Adrenal gland (tissue), 19 donors: ENCODE measurements at places on chromosomes 16 and 17.

DNA sequence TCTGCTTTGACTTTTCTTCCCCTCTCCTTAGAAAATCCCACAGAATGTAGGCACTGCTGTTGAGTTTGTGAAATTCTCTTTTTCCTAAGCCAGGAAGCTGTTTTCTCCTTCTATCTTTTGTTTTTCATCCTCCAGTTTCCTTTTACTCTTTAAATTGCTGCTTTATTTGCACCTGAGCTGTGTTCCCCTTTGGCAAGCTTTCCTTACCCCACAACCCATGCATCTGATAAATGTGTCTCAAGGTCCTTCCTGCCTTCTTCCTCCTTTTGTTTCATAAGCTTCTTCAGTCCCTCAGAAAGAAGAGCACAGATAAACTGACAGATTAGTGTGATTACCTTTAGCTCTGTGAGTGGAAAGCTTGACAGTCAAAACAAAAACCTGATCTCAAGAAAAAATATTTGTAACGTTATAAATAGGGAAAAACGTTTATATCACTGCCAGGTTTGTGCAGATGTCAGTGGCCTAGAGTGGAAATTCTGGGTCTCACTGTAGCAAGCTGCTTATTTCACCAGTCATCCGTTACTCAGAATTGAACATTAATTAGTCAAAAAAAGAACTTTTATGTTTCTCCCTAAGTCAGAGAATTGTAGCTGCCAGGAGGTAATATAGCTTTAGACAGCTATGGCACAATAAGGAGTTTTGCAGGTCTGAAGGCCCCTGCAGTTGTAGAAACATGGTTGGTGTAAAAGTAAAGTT is 23.6 kb downstream of the GSDMB start:
- DNase-seq: no peak

DNA sequence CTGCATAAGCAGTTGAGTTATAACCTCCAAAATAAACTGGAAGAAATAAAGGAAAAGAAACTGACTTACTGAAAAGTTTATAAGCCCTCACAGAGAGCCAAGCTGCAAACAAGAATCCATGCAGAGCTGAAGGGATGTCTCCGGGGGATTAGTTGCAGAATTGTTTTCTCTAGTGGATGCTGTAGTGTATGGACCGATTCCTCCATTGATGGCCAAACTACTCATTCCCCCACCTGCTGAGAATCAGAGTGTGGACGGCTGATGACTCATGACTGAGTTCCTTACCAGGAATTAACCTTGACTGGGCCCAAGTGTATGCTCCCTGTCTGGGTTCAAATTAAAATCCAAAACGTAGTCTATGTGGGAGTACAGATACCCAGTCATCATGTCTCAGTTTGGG is 93.9 kb upstream of the CDH8 start:
- no peak for DNase-seq

- no peak for DNase-seq
Measured at GRCh38 chr17:9900784-9901183, 4.3 kb downstream of the RCVRN start.

DNA sequence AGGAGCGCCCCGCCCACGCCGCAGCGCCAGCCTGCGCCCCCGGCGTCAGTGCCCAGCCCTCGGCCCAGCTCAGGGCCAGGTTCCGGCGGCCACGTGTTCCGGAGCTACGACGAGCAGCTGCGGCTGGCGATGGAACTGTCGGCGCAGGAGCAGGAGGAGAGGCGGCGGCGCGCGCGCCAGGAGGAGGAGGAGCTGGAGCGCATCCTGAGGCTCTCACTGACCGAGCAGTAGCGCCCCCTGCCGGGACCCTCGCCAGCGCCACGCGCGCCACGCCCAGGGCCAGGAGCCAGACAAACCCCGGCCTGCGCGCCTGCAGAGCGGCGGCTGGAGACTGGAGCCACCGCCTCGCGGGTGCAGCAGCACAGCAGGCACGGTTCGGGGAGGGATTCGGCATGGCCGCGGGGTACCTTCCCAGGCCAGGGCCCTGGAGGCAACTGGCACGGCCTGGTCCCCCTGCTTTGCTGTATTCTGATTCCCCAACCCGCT is 9.3 kb downstream of the CORO6 start:
- DNase-seq: peak; percentile 98

DNA sequence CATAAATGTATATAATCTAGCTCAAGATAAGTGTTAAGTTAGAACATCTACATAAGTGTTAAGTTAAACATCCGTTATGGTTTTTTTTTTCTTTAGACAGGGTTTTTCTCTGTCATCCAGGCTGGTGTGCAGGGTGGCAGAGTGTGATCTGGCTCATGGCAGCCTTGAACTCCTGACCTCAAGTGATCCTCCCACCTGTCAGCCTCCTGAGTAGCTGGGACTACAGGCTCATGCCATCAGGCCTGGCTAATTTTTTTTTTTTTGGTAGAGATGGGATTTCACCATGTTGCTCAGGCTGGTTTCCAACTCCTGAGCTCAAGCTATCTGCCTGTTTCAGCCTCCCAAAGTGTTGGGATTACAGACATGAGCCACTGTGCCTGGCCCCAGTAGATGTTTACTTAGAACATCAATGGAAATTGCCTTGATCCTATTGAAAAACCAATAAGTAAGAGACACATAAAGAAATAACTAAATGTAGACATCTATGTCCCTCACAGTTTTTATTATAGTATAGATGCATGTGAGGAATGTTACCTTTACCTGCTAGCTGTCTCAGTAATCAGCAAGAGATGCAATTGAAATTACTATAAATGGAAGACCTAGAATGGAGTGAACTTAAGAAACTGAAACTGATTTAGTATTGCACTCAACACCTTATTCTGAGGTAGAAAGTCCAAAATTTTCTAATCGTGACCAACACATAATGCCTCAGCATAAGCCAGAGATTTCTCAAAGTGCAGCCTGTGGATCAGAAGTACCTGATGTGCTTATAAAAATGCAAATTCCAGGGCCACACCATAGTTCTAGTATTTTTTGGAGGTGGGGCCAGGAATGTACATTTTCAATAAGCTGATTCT is 5.5 kb upstream of the FAM20A start:
- no peak for DNase-seq

DNA sequence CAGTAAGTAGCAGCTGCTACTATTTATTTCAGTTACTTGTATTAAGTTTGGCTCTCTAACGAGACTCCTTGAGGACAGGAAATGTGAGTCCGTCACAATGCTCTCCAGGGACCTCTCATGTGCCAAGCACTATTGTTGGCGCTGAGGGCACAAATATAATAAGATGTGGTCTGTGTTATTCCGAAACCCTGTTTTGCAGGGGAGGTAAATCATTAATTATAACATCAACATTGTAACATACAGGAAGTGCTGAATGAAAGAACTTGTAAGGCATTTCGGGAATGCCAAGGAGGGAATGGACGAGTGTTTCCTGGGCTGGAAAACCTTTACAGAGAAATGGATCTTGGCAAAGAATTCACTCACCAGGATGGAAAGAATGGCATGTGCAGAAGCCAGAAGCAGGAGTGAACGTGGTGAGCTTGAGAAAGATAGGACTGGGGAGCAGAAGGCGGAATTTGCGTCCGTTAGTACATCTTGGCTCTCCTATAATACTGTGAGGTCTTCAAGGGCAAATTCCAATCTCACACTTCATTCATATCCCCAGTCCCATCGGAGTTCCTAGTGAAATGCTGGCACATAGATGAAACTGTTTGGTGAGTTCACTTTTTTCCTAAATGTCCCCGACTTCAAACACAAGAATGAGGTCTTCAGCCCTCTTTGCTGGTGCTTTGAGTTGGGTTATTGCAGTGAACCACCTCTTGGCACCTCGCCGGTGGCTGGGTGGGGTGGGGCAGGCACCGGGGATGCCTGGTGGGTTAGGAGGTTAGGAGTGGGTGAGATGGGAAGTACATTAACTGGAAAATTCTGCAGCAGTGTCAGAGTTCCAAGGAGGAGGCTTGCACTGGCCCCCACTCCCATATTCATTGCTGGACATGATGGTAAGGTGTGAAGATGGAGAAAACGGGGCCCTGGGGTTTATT is 11.5 kb downstream of the TAC4 start:
- no peak for DNase-seq

DNA sequence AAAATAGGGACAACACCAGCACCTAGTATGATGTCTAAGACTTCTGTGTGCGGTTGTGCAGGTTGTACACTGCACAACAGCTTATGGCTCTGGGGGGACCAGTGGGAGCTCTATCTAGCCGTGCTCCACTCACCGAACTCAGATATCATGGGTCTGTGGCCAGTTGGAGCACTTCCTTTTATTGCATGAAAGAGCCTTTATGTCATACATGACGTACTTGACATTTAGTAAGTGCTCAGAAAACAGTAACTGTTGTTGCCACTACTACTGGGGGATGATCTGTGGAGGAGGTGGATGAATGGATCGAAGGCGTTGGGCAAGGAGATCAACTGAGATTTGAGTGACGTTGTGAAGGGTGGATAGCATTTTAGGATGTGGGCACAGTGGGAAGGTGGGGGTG is 368.8 kb downstream of the SNX29 start:
- DNase-seq: no peak

GRCh38 chr16:29992344-29992967 is 3.0 kb downstream of the HIRIP3 start:
- DNase-seq: no peak

GRCh38 chr16:20620770-20621169 is 44.6 kb upstream of the ACSM2B start:
- no peak for DNase-seq

DNA sequence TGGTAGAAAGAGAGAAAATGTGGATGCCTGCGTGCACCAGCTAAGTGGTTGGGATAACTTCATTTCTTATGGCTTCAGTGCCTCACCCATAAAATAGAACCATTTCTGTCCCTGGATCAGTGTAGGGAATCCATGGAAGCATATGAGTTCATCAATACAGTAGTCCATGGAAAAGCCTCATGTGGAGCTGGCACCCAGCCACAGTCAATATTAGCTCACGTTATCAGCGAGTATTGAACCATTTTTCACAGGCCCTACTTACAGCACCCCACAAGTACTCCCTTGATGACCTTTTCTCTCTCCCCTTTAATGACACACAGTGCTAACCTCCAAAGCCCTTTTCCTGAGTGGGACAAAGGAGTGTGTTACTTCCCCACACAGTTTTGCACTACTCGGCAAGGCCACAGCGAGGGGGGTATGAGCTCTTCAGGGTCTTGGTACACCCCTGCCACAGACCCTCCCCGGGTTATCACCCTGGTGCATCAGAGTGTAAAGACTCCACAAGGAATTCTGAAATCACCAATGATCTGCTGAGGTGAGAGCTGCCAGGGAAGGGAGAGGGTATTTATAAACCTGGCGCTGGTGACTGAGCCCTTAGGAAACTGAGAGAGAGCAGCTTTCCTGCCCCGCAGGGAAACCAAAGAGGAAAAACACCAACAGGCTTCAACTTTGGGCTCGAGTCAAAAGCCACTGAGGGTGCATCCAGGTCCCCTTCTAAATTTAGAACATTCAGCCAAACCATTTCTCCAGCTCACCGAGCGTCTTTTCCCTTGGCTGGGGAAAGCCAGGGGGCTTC is 36.9 kb downstream of the DYNLRB2 start:
- no peak for DNase-seq

GRCh38 chr17:63978272-63979200 is 5.8 kb upstream of the SCN4A start:
- DNase-seq: no peak

DNA sequence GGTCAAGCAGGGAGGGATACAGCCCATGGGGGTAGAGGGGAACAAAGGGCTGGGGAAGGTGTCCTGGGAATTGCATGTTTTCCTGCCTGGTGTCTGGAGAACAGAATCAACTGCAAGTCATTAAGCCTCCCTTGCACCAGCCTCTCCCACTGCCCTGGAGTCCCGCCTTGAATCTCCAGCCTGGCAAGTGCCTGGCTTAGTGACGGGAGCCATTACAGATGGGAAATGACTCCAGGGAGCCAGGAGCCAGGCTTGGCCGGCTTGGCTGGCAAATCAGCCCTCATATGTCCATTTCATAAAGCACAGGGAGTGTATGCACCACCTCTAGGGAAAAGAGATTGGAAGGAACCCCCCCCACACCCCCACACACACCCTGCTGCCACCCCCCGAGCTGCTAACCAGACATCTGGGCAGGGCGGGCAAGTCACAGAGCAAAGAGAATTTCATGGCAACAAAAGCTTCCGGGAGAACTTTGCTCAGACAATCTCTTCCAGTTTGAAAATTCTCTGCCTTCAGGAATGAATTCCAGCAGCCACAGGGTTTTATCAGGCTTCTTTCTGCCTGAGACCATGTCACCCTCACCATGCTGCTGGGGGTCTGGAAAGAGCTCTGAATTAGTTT is 127.7 kb downstream of the NTN1 start:
- DNase-seq: no peak

GRCh38 chr16:85902366-85903155 is 3.6 kb downstream of the IRF8 start:
- DNase-seq: no peak

DNA sequence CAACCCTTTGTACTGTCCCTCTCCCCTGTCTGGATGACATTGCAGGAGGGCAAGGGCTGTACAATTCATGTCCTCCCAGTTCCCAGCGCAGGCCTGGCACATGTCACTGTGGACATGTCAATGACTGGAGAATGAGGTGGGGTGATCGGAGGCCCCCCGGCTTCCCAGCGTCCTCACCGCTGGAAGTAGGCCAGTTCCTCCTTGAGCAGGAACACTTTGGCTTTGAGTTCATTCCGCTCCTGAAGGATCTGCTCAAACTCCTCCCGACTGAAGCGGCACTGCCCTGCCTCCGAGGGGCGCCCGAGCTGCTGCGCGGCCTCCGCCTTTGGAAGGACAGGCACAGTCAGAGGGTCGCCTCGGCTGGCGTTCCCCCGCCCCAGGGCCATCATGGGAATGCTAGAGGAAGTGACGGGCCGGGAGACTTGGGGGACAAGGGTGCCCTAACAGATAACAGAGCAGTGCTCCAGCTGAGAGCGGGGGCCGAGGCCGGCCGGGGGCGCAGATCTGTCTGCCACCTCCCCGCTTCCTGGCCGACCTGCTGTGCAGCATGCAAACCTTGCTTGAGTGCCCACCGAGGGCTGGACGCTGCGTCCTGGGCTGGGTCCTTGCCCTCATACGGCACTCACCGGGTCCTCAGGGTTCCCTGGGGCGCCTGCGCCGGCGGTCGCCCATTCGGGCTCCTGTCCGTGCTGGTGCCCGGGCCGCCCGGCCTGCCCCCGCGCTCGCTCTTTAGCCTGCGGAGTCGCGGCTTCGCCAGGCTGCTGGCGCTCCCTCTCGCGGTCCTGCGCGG is 1.3 kb downstream of the RILP start:
- DNase-seq: peak; percentile 85

- DNase-seq: no peak
Measured at GRCh38 chr16:56801762-56802161, 63.2 kb upstream of the SLC12A3 start.

DNA sequence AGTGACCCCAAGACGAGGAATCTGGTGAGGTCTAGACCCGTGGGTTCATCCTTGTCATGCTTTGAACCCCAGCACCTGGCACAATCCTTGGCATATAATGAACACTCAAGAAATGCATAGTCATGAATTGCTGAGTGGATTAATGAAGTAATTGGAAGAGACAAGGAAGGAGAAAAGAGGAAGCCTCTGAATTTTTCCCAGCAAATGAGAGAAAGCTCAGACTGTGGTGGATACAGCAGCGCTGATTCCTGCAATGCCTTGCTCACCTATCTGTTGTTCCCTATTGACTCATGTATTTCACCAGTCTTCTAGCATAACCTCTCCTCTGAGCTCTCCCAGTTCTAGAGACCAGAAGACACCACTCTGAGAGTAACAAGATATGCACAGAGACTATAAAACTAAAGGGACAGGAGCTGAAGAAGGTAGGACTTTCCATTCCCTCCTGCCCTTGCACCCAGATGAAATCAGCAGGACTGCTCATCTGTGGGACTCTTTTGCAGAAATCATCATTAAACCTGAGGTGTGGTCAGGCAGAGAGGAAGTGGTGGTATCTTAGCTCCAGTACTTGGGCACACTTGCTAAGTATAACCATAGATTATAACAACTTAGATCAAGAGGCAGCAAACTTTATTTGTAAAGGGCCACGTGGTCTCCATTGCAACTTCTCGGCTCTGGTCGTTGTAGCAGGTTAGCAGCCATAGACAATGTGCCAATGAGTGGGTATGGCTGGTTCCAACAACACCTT is 102.8 kb downstream of the MAF start:
- no peak for DNase-seq
